ENCODE measurements at places on chromosomes 2 and 18.

GRCh38 chr18:28438381-28438780, 261.5 kb upstream of the CDH2 start:
- no peak for DNase-seq

GRCh38 chr2:49332415-49332814, 178.1 kb upstream of the FSHR start:
- DNase-seq: no peak

- no peak for DNase-seq
Observed at GRCh38 chr2:176291335-176291734, 22.1 kb downstream of the MTX2 start.

- DNase-seq: no peak
Observed at GRCh38 chr2:101792208-101792607, 94.7 kb downstream of the MAP4K4 start.

DNA sequence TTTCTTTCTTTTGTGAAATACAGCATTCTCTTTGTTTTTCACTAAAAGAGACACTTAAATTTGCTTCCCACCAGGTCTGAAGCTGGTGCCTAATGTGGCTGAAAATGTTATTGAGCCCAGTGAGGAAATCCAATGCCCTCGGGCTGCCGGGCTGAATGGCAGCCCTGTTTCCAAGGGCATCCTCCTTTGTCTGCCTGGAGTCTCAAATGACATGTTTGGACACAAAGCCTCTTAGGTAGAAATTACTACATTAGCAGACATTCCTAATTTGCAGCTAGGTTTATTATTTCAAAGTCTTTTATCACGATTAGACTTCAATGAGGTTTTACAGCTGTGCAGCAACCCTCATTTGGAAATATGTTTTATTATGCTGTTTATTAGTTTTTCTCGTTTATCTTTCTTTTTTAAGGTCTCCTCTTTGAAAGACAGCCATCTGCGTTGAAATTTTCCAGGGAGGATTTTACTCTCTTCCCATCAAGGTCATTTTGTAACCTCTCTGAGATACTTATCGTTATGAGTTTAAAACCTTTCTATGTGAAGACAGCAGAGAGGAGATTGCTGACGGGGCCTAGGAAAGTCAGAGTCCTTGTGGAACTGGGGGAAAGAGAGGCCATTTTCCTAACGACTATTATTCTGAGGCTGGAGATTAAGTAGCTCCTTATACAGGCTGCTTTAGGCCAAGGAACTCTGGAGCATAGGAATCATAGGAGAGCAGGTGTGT, 59.0 kb upstream of the ZNF532 start:
- DNase-seq: no peak

DNA sequence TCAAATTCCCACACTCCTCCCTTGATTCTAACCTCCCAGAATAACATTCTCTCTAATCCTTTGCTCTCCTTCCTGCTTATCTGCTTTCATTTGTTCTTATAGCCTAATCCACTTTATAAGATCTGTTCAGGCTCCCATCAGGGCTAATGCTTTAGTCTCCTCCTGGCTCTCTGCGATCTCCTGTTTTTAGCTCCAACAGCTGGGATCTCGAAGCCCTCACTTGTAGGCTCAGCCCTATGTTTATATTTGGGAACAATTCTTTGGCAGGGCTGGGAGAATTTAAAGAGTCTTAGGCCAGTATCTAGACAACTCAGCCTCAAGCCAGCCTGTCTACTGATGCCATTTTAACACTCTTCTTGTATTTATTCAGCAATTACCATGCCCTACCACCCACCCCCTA, 27.2 kb upstream of the RAPH1 start:
- no peak for DNase-seq

- DNase-seq: no peak
Observed at GRCh38 chr2:106885971-106886915, at the start of gene ST6GAL2. TSS of gene ST6GAL2 (minus strand) at chr2:106886167. CDS start at chr2:106843977, 42,190 bp downstream.

- DNase-seq: no peak
Observed at GRCh38 chr2:83817511-83817910, 641.6 kb downstream of the SUCLG1 start.

DNA sequence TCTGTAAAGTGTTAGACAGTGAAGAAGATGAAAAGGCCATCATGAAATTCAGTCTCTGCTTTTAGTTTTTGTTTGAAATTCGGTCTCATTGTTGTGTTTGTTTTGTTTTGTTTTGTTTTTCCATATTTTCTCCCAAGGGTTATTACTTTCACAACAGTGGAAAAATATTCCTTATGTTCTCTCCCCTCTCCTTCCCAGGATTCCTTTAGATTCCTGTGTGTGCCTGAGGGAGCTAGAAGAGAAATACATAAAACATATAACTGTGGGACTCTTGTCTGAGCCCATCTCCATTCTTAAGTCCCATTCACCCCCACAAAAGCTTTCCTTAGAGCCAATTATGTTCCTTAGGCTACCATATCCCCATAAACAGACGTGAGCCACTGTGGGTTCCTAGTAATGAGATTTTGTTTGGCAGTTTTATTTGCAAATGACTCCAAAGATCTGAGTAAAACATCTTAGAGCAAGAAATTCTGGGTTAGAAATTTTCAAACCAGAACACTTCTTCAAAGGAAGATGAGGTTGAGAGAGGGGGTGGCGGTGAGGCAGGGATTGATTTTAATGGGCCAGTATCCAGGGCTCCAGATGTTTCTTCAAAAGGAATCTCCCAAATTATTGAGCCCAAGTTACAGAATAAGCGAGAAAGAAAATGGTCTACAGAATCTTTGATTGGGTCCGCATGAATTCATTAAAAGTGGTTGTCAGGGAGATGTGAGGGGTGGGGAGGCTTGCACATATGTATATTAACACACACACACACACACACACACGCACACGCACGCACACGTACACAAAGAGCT, 157.8 kb upstream of the TNP1 start:
- no peak for DNase-seq

GRCh38 chr2:36561237-36561944, 36.6 kb downstream of the FEZ2 start:
- no peak for DNase-seq

DNA sequence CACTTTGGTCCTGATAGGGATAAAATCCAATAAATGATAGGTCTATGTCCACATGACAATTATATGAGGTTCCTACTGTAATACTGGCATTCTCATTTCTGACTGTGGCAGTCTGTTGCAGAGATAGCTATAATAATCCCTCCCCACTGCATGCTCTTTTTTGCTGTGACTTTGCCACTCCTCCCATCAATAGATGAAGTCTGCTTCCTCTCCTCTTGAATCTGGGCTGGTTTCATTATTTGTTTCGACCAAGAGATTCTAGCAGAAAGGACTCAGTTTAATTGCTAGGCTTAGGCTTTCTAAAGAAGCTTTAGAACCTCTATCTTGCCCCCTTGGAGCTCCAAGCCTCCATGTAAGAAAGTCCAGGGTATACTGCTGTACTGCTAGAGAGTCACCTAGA, 23.3 kb upstream of the CREB1 start:
- DNase-seq: no peak

DNA sequence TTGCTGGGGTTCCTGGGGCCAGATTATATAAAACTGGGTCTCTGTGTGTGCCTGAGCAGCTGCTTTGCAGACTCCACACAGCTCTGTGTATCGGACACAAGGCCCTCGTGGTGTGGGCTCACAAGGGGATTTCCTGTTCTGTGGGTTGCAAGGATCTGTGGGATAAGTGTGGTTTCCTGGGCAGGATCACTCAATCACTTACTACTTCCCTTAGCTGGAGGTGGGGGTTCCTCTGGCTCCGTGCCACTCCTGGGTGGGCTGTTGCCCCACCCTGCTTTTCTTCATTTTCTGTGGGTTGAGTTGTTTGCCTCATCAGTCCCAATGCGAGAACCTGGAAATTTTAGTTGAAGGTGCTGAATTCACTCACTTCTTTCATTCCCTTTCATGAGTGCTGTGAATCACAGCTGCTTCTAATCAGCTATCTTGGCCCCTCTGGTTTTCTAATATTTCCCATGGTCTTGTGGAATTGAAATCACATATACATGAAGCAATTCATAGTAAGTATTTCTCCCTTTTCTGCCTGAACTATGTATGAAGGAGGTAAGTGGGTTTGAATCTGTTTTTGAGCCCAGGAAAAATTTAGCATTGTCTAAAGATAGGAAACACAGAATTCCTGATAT, 196.3 kb downstream of the DCDC2C start:
- DNase-seq: no peak

- no peak for DNase-seq
Observed at GRCh38 chr2:150081775-150082481, 405.5 kb downstream of the RND3 start.

DNA sequence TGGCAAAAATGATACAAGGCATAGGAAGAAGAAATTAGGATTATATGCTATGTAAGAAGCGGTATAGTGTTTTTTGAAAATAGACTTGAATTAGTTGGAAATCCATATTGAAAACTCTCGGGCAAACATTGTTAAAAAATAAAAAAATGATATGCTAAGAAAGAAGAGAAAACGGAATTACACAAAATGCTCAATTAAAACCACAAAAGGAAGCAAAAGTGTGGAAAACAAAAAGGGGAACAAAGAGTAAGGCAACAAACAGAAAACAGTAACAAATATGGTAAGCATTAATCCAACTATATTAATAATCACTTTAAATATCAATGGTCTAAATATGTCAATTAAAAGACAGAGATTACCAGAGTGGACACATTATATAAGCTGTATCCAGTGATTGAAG, 58.4 kb downstream of the TXNL1 start:
- no peak for DNase-seq

- DNase-seq: no peak
Observed at GRCh38 chr2:18065249-18065648, 186.8 kb downstream of the KCNS3 start.

GRCh38 chr2:105655244-105655643, 89.5 kb upstream of the NCK2 start:
- DNase-seq: no peak

DNA sequence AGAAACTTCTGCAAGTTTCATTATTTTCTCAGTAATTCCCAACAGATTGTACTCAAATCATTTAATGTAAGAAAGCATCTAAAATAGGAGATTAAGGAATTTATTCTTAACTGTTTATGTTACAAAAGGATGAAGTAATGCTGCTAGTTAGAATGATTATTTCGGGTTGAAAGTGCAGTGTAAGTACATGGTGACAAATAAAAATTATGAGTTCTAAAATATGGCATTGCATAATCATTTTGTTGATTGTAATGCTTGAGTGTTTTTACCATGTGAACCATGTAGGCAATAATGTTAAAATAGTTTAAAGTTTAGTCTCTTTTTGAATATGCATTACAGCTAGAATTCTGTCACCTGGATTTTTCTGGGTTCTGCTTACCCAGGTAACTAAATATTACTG, 149.0 kb upstream of the SP5 start:
- no peak for DNase-seq

DNA sequence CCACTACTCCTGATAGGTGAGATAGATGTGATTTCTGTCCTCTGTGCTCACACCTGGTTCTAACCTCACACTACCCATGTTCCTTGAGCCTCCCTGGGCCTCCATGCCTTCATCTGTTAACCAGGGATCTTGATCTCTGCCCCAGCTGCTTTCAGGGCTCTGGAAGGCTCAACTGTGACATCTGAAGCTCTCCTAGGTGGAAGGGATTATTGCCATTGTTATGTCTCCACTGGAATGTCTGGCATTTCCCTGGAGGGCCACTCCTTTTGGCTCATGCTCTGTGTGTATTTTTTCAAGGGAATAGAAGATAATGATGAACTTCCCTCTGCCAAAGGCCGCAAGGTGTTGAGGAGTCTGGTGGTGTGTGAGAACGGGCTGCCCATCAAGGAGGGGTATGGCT, 41.2 kb downstream of the PCARE start:
- DNase-seq: no peak

- DNase-seq: no peak
Observed at GRCh38 chr2:72032481-72033041, 115.1 kb downstream of the CYP26B1 start.

- no peak for DNase-seq
Observed at GRCh38 chr2:142937347-142937746, 59.9 kb downstream of the KYNU start.

GRCh38 chr2:70553334-70553583, 367 bp downstream of the TGFA start:
- no peak for DNase-seq

- no peak for DNase-seq
Observed at GRCh38 chr18:9520666-9521065, 45.4 kb downstream of the RALBP1 start.

DNA sequence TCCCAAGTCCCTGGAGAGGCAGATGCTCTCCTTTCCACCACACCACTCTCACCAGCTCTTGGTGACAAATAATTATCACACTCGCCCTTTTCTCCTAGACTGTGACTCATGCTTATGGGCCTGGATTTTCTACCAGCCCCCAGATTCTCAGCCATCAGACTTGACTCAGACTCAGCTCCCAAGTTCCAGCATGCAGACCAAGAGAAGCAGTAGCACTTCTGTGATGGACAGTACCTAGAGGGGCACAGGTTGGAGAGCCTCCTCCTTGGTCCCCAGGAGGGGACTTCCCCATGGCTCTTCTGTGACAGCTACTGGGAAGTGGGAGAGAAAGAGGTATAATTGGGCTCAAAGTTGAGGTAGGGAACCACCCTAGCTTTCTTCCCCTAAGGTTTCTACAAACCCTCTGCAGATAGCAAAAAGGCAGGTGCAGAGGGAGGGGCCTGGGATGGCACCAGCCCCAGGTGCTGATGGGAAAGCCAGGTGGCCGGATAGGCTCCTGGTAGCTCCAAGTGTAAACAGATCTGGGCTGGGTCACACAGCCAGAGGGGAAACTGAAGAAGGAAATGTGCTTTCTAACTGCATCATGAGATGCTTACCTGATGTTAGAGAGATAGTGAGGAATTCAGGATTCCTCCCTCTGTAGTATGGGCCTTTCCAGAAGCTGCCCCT, 4.1 kb downstream of the TCF23 start:
- DNase-seq: no peak

DNA sequence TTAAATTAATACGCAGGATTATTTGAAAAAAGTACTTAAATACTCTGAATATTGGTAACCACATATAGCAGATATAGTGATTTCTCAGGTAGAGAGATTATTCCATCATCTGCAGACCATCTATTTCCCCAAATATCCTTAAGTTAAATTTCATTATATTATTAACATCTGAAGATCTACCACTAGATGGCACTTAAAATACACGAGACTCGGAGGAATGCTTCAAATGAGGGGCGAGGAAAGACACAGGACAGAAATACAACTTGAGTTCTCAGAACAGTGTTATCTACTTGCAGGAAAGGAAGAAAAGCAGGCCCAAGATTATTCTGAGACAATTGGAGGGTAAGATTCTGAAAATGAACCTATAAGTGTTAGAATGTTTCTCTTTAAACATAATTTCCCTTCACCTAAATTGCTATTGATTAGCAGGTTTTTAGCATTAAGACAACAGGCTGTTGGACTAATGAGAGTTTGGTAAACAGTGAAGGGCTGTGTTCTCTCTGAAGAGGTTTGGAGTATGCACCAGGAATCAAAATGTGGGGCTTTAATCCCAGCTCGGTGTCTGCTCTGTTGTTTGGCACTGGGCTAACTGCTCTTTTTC, 76.9 kb upstream of the GCFC2 start:
- no peak for DNase-seq

DNA sequence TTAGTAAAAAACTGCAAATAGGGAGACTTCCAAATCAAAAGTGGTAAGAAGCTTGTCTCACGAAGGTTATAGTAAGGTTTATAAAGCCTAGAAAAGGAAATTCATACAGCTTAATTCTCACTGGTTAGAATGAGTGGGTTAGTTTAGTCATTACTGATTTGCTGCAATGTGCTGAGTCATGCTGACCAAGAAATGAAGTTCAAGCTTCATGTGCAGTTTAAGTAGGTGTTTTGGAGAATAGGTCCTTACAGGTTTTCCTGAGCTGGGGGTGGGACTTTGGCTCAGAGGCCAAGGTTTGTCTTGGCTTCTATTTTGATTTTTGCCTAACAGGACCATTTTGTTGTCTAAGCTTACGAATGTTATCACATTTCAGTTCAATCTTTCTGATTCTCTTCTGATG, 15.1 kb downstream of the CLIP4 start:
- no peak for DNase-seq

GRCh38 chr2:138948070-138948539, 167.9 kb upstream of the NXPH2 start:
- DNase-seq: no peak
